CD4-positive, alpha-beta T cell (primary cell): ENCODE measurements at places on chromosomes 2 and 18.

- no peak for DNase-seq
These were observed 31.1 kb upstream of the FAM237A start for GRCh38 chr2:206611191-206611590.

- no peak for DNase-seq
These were observed 9.4 kb upstream of the GNLY start for GRCh38 chr2:85684806-85685205.

DNA sequence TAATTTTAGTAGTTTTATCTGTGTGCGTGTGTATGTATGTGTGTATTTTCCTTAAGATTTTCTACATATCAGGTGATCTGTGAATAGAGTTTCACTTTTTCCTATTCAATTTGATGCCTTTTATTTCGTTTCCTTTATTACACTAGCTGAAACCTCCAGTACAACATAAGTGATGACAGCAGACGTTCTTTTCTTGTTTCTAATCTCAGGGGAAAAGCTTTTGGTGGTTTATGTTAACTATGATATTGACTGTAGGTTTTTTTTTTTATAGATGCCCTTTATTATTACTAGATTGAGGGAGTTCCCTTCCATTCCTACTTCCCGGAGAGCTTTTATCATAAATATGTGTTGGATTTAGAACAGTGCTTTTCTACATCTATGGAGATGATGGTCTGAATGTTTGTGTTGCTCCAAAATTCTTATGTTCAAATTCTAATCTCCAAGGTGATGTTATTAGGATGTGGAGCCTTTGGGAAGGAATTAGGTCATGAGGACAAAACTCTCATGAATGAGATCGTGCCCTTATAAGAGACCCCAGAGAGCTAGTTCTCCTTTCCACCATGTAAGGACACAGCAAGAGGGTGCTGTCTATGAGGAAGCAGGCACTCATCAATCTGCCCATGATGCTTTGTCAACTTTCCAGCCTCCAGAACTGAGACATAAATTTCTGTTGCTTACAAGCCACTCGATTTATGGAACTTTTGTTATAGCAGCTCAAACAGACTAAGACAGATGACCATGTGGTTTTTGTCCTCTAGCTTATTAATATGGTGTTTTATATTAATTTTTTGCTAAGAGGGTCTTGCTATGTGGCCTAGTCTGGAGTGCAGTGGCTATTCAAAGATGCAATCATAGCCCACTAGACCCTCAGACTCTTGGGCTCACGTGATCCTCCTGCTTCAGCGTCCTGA, 5.9 kb upstream of the RHBDD1 start:
- no peak for DNase-seq

GRCh38 chr2:162677476-162677875, 161.1 kb downstream of the KCNH7 start:
- DNase-seq: no peak

GRCh38 chr18:75075429-75075841, 133.5 kb downstream of the PTGR3 start:
- DNase-seq: no peak

GRCh38 chr18:60549338-60549960, 176.9 kb upstream of the MC4R start:
- no peak for DNase-seq
